T-helper 17 cell (primary cell): ENCODE measurements at places on chromosomes 16 and 17. TPM values are rescaled to one million over a fixed set of nuclear protein-coding genes. Genes with fewer than 3 reads are reported as not detected.

CCDC182 gene
- not detected for total RNA-seq

CDH3 gene
- 0.42 TPM for total RNA-seq

KCNJ18 gene
- not detected for total RNA-seq

DNAAF8 gene
- total RNA-seq = not detected

GAST gene
- not detected for total RNA-seq

AOC2 gene
- 2.6 TPM for total RNA-seq

GRCh38 chr16:83915081-83915480, 16.2 kb downstream of the MLYCD start:
- H3K27me3 ChIP-seq = no peaks in the 10 kb centered on the region
- peaks cover 5% of the 10 kb centered on the region for H3K36me3 ChIP-seq
- H3K4me1 ChIP-seq = peaks cover 7% of the 10 kb centered on the region
- no peak overlapping the region for H3K27ac ChIP-seq

- peak overlapping the region; percentile 54 for H3K27ac ChIP-seq
- no peak for DNase-seq
- H3K4me3 ChIP-seq = no peak overlapping the region
- H3K36me3 ChIP-seq = peaks cover 2% of the 10 kb centered on the region
- H3K4me1 ChIP-seq = peaks cover 14% of the 10 kb centered on the region
- H3K27me3 ChIP-seq = peaks cover 55% of the 10 kb centered on the region
These were observed 3.2 kb upstream of the ARHGAP23 start for GRCh38 chr17:38425031-38425430.

DNA sequence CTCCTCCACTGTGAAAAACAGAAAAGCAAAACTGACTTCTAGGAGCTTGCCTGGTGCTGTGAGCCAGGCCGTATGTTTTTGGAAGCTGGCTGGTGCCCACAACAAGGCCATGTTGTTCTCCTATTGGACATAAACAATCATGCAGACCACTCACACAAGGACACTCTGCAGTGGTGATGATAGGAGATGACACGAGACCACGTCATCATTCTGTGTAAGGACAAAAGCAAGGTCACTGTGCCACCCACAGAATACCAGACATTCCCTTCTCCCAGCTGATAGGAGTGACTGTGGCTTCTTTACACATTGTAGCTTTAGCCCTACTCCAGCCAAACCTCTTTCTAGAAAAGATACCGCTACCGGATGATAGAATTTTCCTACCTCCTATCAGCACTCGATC, 47.7 kb upstream of the LCMT1 start:
- peaks cover 32% of the 10 kb centered on the region for H3K4me1 ChIP-seq
- no peak for DNase-seq
- H3K36me3 ChIP-seq = no peaks in the 10 kb centered on the region
- H3K27me3 ChIP-seq = no peaks in the 10 kb centered on the region

DNA sequence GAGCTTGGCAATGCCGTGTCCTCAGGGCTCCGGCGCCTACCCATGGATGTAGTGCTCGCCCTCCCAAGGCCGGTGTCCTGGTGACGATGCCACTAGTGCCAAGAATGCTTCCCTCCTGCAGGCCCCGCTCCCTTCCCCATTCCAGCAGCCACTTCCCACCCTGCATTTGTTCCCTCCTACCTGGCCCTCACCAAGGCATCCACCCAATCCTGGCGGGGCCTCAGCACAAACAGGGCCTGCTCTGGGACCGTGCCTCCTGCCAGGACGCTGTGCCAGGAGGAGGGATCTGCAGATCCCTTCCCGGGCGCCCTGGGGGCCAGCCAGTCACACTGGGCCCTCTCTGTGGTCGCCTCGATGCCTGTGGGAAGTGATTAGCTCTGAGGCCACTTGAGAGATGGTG, 25.1 kb downstream of the ABR start:
- no peaks in the 10 kb centered on the region for H3K36me3 ChIP-seq
- no peak overlapping the region for H3K4me3 ChIP-seq
- no peak overlapping the region for H3K27ac ChIP-seq
- no peaks in the 10 kb centered on the region for H3K4me1 ChIP-seq

- H3K27ac ChIP-seq = no peak overlapping the region
- H3K4me1 ChIP-seq = no peaks in the 10 kb centered on the region
- no peak for DNase-seq
- peaks cover 2% of the 10 kb centered on the region for H3K36me3 ChIP-seq
- no peak overlapping the region for H3K4me3 ChIP-seq
- no peaks in the 10 kb centered on the region for H3K27me3 ChIP-seq
These were observed 63.4 kb downstream of the VPS35L start for GRCh38 chr16:19618876-19619275.

GRCh38 chr17:29777663-29778062, 152.4 kb downstream of the SSH2 start:
- no peak overlapping the region for H3K27ac ChIP-seq
- DNase-seq = no peak
- H3K27me3 ChIP-seq = no peaks in the 10 kb centered on the region
- no peaks in the 10 kb centered on the region for H3K36me3 ChIP-seq
- H3K4me1 ChIP-seq = no peaks in the 10 kb centered on the region

- peaks cover 37% of the 10 kb centered on the region for H3K27me3 ChIP-seq
- H3K36me3 ChIP-seq = no peaks in the 10 kb centered on the region
- no peak for DNase-seq
- H3K4me1 ChIP-seq = no peaks in the 10 kb centered on the region
These were observed 28.8 kb downstream of the ABCC12 start for GRCh38 chr16:48126801-48127644.

DNA sequence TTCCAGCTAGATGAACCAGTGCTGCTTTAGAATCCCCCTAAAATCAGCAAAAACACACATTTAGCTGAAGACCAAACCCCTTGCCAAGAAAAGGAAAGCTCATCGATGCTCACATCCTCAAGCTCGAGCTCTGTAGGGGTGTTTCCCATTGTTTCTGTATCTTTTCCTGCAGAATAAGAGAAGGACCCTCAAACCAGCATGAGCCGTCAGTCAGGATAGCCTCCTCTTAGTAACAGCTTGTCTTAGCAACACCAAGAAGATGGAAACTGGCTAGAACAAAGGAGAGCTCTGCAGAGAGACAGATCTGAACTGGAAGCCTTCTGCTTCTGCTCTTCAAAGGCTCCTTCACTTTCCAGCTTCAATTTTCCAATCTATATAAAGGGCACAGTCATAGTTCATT, 32.0 kb downstream of the VAT1L start:
- peaks cover 62% of the 10 kb centered on the region for H3K27me3 ChIP-seq
- H3K4me3 ChIP-seq = no peak overlapping the region
- H3K27ac ChIP-seq = no peak overlapping the region
- no peak for DNase-seq
- H3K36me3 ChIP-seq = no peaks in the 10 kb centered on the region
- no peaks in the 10 kb centered on the region for H3K4me1 ChIP-seq

- H3K4me1 ChIP-seq = peaks cover 11% of the 10 kb centered on the region
- DNase-seq = no peak
- peaks cover 6% of the 10 kb centered on the region for H3K36me3 ChIP-seq
- no peaks in the 10 kb centered on the region for H3K27me3 ChIP-seq
- no peak overlapping the region for H3K4me3 ChIP-seq
- no peak overlapping the region for H3K27ac ChIP-seq
These were observed 34.7 kb downstream of the ARSG start for GRCh38 chr17:68325961-68326360.

GRCh38 chr16:67514382-67514828, 14.2 kb upstream of the RIPOR1 start:
- peaks cover 8% of the 10 kb centered on the region for H3K4me1 ChIP-seq
- peak overlapping the region; percentile 53 for H3K27ac ChIP-seq
- no peaks in the 10 kb centered on the region for H3K36me3 ChIP-seq
- H3K4me3 ChIP-seq = no peak overlapping the region

DNA sequence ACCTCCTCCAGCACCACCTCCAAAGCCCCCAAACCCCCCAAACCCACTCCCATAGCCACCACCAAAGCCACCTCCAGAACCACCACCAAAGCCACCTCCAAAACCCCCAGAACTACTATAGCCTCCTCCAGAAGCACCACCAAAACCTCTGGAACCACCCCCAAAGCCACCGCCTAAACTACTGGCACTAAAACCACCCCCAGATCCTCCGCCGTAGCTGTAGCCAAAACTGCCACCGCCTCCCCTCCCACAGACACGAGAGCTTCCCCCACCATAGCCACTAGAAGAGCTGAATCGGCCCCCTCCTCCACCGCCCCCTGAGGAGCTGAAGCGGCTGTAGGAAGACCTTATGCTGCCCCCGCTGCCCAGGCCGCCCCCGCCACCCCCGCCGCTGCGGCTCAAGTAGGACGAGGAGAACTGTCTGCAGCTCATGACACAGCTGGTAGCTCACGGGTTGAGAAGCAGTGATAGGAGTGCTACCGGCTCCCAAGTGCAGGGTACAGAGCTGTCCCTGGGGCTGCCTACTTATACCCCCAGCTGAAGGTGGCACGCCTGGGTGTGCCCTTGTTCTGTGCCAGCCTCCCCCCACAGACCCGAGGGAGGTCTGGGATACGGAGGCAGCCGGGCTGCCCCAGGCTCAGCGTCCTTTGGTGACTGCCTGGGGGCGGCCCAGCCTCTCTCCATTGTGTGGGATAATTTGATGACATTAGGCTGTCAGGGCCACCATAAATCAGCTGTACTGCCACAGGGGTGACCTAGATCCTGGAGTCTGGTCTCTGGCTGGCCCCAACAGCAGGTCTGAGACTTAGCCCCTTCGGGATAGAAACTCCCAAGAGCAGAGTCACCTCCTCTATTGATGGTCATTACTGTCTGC, at the start of gene KRT9:
Gene KRT9, minus strand, starts transcription at position 499 of the 874 bp plus-strand sequence. Its CDS starts 67 bp downstream, at position 432.
- H3K4me3 ChIP-seq = no peak within 1 kb of the TSS

- no peaks in the 10 kb centered on the region for H3K27me3 ChIP-seq
- H3K4me3 ChIP-seq = no peak overlapping the region
- no peak for DNase-seq
These were observed 582.7 kb upstream of the PSMD7 start for GRCh38 chr16:73713778-73714495.

- no peaks in the 10 kb centered on the region for H3K27me3 ChIP-seq
- H3K36me3 ChIP-seq = no peaks in the 10 kb centered on the region
- DNase-seq = no peak
- peak overlapping the region; percentile 43 for H3K4me3 ChIP-seq
These were observed 6.1 kb upstream of the KRT31 start for GRCh38 chr17:41403404-41404023.

DNA sequence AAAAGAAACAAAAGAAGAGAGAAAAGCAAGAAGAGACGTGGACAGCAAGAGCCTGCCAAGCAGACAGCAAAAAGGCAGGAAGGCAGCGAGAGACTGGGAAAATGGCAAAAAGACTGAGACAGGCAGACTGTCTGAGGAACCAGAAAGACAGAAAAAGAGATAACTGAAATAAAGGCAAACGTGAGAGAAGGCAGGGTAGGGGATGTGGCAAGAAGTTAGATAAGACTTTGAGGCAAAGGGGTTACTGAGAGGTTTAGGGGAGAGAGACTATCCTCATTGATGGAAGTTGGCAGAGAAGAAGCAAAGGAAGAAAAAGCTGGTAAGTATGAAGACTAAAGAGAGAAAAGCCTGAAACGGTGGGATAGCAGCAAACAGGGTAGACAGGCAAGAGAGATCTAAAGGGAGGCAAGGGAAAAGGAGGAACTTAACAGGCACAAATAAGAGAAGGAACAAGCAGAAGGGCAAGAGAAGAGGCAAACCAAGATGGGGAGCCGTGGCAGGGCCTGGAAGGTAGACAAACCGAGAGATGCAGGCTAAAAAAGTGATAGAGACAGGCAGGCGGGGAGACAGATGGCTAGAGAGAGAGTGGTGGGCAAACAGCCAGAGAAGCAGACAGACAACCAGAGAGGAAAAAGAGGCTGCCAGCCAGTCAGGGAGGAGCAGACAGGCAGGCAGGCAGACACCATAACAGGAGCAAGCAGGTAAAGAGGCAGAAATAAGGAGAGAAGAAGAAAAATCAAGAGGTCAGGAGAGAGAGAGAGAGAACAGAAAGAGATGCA, 7.1 kb upstream of the CHD3 start:
- no peak for DNase-seq
- no peak overlapping the region for H3K4me3 ChIP-seq
- peaks cover 4% of the 10 kb centered on the region for H3K36me3 ChIP-seq
- H3K27me3 ChIP-seq = no peaks in the 10 kb centered on the region
- H3K4me1 ChIP-seq = peaks cover 9% of the 10 kb centered on the region
- no peak overlapping the region for H3K27ac ChIP-seq

DNA sequence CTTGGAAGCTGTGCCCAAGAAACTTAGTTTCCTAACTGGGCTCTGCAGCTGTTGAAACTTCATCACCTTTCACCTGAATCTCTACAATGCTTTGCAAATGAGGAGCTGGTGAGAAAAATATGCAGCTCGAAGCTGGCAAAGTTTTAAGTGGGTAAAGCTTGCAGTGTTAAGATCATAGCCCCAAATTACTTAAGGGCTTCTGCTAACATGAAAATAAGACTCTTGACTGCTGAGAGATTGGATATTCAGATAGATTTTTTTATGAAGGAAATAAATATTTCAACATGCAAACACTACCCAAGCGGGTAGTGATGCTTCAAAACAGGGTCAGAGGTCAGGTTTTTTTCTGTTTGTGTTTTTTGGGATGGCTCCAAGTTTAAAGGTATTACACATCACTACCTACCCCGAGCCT, 278.7 kb downstream of the FTO start:
- H3K27ac ChIP-seq = no peak overlapping the region
- H3K27me3 ChIP-seq = no peaks in the 10 kb centered on the region
- no peak for DNase-seq
- no peak overlapping the region for H3K4me3 ChIP-seq
- peaks cover 2% of the 10 kb centered on the region for H3K36me3 ChIP-seq
- H3K4me1 ChIP-seq = peaks cover 3% of the 10 kb centered on the region

GRCh38 chr17:79082311-79083190, 7.9 kb downstream of the ENGASE start:
- peak; percentile 49 for DNase-seq
- H3K4me3 ChIP-seq = no peak overlapping the region
- peaks cover 3% of the 10 kb centered on the region for H3K4me1 ChIP-seq
- H3K36me3 ChIP-seq = peaks cover 5% of the 10 kb centered on the region

GRCh38 chr16:30184891-30185682, 1.7 kb downstream of the CORO1A start:
- H3K27ac ChIP-seq = peak overlapping the region; percentile 98
- peaks cover 35% of the 10 kb centered on the region for H3K4me1 ChIP-seq
- DNase-seq = peak; percentile 9
- no peaks in the 10 kb centered on the region for H3K27me3 ChIP-seq
- peaks cover 15% of the 10 kb centered on the region for H3K36me3 ChIP-seq

DNA sequence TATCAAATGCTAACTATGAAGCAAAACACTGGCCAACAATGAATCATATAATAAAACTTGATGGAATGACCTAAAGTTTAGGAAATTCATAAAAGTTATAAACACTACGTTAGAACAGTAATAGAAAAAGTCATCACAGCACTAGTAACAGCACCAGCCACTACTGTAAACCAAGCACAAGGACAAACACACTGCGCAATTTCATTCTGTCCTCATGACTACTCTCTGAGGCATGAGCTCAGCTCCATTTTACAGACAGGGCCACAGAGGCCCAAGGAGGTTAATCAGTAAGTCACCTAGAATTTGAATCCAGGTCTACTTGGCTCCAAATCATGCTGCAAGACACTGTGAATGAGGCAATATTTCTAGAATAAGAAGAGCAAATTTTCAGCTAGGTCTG, 13.4 kb downstream of the EMC8 start:
- peaks cover 19% of the 10 kb centered on the region for H3K4me1 ChIP-seq
- no peak for DNase-seq
- peaks cover 6% of the 10 kb centered on the region for H3K36me3 ChIP-seq
- no peaks in the 10 kb centered on the region for H3K27me3 ChIP-seq
- no peak overlapping the region for H3K4me3 ChIP-seq
